ENCODE measurements at places on chromosomes 7 and 10.

GRCh38 chr7:128458956-128459355 lies 3.3 kb downstream of the HILPDA start:
- DNase-seq: no peak

- no peak for DNase-seq
These were observed 42.1 kb downstream of the CFAP46 start for GRCh38 chr10:132900211-132900756.

DNA sequence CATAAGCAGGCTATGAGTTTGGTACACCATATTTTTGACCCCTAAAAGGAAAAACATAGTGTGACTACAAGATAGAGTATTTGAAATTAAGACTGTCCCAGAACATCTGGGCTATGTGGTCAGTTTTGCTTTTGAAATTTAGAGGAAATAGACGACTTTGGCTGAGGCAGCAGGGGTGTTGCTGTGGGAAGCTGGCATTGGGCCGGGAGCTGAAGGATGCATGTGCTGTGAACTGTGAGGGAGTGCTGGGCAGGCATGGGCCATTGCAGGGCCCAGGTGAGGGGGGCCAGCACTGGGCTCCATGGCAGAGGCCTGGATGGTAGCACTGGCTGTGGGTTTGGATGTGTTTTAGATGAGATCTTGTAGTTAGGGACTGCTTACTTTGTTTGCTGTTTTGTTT lies 168.3 kb downstream of the BMPER start:
- DNase-seq: no peak

DNA sequence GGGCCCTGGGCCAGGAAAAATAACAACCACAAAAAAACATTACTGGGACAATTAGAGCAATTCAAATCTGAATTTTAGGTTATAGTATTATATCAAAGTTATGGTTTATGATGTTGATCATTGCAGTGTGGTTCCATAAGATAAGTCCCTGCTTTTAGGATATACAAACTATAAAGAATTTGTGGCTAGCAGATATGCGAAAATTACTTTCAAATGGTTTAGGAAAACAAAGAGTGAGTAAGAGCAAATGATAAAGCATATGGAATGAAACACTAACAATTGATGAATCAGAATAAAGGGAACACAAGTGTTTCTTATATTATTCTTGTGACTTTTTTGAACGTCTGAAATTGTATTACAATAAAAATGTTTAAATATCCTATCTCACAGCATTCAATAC lies 64.4 kb upstream of the HECTD2 start:
- no peak for DNase-seq

- no peak for DNase-seq
These were observed 26.5 kb upstream of the TMEM229A start for GRCh38 chr7:124059375-124059774.

- DNase-seq: no peak
These were observed 23.8 kb downstream of the LRRC27 start for GRCh38 chr10:132355754-132356153.

DNA sequence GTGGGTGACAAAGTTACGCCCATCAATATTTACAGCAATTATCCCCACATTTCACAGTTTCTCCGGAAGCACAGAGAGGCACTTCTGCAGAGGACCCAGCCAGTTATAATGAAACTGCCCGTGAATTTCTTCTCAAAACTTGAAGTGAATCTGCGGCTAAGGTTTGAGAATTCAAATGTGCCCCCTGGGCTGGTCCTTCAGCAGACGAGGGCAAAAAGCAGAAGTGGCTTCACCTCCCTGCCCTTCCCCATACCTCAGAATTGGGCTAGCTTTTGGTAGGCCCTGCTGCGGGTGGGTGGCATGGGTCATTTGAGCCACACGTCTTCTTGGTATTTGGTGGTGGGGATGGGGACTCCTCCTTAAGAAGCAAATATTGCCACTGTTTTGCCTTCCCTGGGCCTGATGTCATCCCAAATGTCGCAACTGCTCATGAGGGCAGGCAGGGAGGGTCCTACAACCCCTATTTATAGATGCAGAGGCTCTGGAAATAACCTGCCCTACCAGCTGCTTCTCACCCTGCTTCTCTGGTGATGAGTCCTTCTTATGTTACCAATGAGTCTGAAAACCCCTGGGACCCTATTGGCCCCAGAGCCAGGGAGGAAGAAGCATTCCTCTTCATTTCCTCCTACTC lies 16.6 kb upstream of the WDFY4 start:
- no peak for DNase-seq

DNA sequence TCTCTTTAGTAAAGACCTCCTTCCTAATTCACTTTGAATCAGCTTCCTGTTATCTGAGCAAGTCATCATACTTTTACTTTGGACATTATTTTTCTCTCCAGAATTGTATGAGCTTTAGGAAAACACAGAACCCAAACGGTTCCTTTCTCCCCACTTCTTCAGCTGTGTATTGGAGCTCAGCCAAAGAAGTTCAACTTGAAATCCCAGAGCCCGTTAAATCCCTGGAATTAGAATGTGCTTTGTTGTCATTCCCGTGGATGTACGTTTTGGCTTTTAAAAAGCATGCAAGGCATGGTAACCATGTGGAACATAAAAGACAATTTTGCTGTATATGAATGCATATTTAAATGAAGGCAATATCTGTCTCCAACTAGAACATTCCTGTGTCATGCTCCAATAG lies 46.6 kb downstream of the AGMO start:
- no peak for DNase-seq

- no peak for DNase-seq
These were observed 28.4 kb downstream of the DAGLB start for GRCh38 chr7:6419310-6419773.

GRCh38 chr10:63525021-63525420 lies 3.8 kb downstream of the REEP3 start:
- DNase-seq: no peak

DNA sequence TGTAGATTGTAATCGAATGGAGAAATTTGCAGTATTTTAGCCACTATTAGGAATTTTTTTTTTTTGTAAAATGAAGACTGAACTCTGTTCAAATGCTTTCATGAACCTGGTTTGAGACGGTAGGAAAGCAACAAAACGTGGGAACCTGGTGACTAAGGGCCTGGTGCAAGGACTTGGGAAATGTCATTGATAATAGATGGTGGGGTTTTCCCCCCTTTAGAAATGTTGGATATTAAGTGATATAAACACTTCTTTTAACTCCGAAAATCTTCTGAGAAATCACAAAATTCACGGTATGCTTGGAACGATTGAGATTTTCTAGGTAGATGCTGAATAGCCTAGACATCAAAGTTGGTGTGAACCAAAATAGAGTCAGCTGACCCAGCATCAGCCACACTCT lies 6.4 kb downstream of the IFIT2 start:
- no peak for DNase-seq

DNA sequence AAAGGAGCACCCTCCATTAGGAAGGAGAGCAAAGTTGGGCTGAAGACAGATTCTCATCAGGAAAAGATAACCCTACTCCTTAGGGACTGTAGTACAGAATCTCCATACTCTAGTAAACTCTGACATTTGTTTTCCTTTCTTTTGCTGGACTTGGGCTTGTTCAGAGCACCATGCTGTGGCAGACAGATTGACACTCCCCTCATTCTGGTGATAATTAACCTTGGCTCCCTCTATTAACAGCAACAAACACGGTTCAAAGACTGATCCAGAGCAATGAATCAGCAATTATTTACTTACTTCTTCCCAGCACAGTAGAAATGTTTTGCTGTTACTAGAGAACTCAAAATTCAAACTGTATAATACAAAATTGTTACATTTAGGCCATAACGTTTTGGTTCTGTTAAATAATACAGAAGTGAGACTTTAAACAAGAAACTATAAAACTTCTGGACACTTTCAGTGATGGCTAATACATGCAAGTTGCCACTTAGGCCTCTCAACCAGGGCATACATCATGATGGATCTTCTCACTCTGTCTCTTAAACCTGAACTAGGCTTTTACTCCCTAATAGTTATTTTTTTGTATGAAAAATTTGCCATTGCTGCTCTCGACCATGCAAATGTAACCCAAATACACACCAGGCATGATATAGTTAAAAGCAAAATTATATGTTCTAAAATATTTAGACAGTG lies 639.0 kb downstream of the IPMK start:
- peak; percentile 44 for DNase-seq

GRCh38 chr7:103752995-103753394 lies 236.5 kb downstream of the RELN start:
- DNase-seq: no peak

GRCh38 chr10:3107426-3107961 lies 40.1 kb downstream of the PFKP start:
- DNase-seq: no peak

- no peak for DNase-seq
These were observed 35.5 kb downstream of the CLIP2 start for GRCh38 chr7:74324531-74325209.

DNA sequence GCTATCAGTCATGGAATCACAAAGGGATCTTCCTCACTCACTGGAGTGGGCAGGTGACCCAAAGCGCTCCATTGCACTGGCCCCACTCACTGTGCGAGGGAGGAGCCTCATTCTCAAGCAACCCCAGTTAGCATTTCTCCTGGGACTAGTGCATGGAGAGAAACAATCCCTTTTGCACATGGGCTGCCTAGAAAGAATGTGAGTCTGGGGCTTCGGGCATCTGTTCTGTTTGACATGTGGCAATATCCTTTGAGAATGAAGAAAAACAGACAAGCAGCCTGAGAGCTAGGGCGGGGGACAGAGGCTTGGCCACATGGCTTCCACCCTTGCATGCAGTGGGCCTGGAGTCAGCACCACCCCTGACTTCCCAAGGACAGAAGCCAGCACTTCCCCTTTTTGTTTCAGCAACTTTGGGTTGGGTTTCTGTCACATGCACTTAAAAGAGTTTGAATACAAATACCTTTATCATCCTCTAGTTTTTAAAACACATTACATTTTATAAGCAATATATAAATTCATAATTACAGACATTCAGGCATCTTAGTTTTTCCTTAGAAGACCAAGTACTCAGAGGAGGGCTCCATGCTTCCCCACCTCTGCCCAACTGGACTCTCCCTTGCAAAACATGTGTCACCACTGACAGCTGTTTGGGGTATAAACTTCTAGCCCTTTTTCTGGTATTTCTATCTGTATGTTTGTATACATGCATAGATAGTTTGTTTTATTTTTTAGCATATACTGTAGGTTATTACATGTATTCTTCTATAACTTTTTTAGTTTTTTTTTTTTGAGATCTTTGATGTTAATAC lies 73.8 kb downstream of the RBM20 start:
- DNase-seq: no peak

GRCh38 chr7:16773326-16773725 lies 19.8 kb downstream of the TSPAN13 start:
- no peak for DNase-seq

DNA sequence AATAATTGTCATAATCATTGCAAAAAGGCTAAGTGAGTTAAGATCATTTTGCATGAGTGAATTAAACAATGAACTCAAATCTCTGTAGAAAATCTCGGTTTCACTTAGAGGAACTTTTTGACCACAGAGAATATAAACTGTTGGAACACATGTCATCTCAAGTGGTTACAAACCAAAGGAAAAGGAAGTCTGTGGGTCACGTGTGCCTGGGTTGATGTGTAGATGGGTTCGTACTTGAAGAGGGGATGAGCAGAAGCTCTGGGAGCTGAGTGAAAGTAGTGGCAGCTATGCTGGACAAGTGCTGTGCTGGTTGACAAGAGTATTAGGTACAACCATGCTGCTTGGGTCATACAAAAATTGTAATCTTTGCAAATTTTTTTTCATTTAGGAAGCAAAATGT lies 35.0 kb downstream of the GLRX3 start:
- DNase-seq: no peak

DNA sequence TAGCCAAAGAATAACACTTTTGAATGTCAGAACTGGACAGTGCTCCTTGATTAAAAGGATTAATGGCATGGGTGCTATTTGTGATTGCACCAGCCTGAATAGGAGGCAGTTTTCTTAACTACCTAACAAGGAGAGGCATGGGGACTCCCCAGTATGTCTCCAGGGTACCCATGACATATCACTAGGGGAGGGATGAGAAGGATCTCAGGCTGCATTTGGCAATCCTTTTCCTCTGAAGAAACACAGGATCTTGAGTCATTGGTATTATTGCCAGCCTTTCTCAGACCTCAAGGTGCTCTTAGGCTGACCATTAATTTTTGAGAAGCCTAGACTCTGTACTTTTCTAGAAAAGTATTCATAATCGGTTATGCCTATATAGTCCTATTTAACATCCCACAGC lies 77.5 kb upstream of the NPVF start:
- no peak for DNase-seq

DNA sequence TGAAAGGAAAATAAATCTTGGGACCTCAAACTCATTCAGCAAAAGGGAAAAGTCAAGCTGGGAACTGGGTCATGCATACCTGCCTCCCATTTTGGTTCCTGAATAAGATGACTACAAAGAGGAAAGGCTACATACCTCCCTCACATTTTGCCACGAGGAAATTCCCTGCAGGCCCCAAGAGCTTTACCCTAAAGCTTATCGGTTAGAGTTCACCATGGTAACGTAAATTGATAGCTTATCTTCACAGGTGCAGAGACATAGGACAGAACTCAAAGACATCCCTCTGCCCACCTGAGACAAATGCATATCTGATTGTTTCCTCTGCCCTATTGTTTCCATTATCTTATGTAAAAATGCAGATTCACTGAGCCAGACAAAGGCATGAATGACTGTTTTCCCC lies 31.5 kb upstream of the GRB10 start:
- DNase-seq: no peak

- no peak for DNase-seq
These were observed 59.7 kb downstream of the PHTF2 start for GRCh38 chr7:77858278-77858677.

DNA sequence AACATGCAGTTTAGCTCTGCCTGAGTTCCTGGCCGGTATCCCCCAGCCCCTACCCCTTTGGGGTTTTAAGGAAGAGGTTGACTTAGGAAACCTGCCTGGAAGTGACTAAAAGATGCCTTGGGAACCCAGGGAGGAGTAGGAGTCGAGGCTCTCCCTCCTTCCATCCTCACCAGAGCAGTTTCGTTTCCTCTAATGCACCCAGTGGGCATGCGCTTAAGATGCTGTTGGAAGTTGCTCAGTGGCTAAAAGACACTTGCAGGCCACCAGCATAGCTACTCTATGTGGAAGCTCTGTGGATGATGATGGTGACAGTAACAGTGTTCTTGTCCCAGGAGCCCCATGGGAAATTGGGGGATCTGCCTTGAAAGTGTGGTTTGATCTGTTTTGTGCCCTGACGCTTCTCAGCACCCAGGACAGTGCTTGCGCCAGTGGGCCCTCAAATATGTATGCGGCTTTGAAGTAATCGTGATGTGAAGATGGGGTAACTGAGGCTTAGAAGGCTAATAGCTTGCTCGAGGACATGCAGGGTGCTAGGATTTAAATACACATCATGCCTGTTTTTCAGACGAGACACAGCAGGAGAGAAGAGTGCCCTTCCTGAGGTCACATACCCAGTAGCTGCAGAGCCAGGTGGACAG lies 32.0 kb downstream of the TBATA start:
- DNase-seq: no peak

GRCh38 chr7:2602406-2603043 lies 29.3 kb upstream of the TTYH3 start:
- DNase-seq: peak; percentile 42

- DNase-seq: no peak
These were observed 89.8 kb upstream of the GNAI1 start for GRCh38 chr7:80044796-80045195.
